Left ventricle myocardium inferior (tissue), 1 donor: ENCODE measurements at places on chromosomes 2 and 18.

- DNase-seq, result no peak
Observed at GRCh38 chr2:234100686-234101085, 50.2 kb downstream of the SPP2 start.

DNA sequence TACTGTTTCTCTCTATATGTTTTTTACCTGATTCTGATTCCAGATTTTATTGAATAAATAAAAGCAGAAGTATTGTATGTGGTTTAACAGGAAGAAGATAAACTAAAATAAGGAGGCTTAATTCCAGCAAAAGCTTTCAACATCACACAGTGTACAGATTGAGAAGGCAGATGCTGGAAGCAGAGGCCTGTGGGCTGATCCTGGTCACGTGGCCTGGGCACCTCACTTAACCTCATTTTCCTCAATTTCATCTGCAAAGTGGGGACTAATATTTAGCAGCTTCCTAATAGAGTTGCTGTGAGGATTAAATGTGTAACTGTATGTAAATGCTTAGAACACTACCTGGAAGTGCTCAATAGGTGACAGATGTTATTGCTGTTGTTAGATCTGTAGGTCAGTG, 58.0 kb downstream of the CDCA7 start:
- no peak for DNase-seq

GRCh38 chr2:231394211-231395141, 1.0 kb upstream of the B3GNT7 start:
- DNase-seq, result no peak

GRCh38 chr2:80190166-80190565, 114.4 kb downstream of the LRRTM1 start:
- DNase-seq, result no peak

DNA sequence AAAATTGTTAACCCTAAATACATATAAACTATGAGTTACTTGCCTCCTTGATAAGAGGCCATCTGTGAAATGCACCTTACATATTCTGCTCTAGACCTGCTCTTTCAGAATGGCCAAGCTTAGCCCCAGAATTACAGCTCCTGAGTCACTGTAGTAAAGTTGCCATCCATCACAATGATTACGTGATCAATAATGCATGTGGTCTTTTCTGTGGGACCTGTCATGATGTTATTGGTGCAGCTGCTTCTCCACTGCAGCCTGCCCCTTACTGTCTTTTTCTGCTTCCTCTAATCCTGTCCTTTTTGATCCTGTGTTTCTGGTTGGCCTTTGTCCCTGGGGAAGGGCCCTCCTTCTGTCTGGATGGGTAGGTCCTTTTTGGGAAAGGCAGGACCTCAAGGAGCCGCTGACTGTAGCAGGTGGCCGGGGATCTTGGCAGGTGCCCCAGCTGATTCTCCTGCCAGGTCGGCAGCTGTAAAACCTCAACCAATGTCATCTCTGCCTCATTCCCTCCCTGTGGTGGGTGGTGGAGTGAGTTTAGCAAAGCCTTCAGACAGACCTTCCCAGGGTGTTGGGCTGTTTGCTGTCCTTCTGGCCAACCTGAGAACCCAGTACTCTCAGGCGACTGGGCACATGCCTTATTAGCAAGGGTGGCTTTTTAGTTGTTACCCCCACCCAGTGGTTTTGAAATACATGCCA, 126.2 kb upstream of the EML6 start:
- peak; percentile 77 for DNase-seq

DNA sequence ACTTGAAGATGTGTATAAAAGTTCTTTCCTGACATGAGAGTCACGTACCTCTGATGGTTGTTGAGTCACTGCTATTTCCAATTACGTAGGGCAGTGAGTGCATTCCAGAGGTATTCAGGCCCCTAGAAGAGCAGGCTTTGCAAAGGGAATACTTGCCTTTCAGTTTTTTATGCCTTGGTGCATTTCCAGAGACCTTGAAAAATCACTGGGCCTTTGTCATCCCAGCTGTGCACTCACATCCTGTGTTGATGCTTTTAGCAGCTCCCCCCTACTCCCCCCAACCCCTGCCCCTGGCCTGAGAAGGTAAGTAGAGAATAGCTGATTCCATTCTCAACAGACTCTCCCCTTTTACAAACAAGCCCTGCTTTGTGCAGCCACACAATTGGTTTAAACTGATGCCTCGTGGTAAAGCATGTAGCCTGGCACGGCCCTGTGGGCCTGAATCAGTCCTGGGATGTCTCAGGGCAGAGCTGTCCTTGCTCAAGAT, 174.2 kb downstream of the PRPF40A start:
- no peak for DNase-seq

DNA sequence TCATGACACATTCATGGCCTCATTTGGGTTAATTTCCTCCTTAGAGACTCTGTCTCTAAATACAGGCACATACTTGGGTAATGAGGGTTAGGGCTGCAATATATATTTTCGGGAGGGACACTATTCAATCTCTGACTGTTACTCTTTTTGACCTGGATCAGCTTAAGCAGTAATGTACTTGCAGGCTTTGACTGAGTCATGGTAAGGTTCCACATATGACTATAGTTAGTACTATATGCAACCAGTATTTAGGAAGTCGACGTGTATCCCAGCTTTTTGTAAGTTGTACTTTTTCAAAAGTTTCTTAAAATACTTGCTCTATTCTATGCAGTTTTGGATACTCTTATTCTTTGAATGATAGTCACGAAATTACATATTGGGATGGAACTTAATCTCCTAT, 37.2 kb upstream of the CDH19 start:
- DNase-seq, result no peak

GRCh38 chr2:141805302-141805701, 325.5 kb downstream of the LRP1B start:
- no peak for DNase-seq

- no peak for DNase-seq
Observed at GRCh38 chr2:120294008-120294340, 41.3 kb downstream of the RALB start.

DNA sequence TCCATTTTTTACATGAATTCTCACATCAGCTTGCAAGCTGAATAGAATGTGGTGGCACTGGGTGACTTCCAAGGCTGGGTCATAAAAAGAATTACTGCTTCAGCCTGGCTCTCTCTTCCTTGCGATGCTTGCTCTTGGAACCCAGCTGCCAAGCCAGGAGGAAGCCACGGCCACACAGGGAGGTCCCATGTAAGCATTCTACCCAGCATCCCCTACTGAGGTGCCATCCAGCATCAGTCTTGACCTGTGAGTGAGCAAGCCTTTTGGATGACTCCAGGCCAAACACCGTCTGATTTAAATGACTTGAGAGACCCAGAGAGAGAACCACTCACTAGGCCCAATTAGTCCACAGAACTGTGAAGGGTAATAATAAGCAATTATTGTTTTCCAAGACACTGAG, 750.3 kb upstream of the RAB6C start:
- no peak for DNase-seq

- DNase-seq, result no peak
Observed at GRCh38 chr2:24707143-24707542, 86.0 kb downstream of the PTRHD1 start.

DNA sequence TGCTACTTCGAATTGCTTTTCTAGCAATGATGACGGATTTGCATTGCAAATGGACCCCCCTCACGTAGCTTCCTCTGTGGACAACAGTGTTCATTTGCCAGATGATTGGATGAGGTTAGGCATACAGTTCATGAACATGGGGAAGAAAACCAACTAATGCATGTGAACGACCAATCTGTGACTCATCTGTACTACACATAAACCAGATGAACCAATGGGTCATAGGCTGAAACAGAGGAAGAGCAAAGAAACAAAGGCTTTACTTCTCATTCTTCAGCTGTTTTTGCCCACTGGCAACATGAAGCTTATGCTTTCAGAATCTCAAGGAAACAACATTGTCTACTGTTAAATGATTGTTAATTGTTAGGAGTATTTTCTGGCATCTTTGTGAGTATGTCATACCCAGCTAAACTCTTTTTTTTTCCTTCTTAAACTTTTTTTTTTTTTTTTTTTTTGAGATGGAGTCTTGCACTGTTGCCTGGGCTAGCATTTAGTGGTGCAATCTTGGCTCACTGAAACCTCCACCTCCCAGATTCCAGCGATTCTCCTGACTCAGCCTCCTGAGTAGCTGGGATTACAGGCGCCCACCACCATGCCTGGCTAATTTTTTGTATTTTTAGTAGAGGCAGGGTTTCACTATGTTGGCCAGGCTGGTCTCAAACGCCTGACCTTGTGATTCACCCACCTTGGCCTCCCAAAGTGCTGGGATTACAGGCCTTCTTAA, 35.5 kb downstream of the EFEMP1 start:
- no peak for DNase-seq

DNA sequence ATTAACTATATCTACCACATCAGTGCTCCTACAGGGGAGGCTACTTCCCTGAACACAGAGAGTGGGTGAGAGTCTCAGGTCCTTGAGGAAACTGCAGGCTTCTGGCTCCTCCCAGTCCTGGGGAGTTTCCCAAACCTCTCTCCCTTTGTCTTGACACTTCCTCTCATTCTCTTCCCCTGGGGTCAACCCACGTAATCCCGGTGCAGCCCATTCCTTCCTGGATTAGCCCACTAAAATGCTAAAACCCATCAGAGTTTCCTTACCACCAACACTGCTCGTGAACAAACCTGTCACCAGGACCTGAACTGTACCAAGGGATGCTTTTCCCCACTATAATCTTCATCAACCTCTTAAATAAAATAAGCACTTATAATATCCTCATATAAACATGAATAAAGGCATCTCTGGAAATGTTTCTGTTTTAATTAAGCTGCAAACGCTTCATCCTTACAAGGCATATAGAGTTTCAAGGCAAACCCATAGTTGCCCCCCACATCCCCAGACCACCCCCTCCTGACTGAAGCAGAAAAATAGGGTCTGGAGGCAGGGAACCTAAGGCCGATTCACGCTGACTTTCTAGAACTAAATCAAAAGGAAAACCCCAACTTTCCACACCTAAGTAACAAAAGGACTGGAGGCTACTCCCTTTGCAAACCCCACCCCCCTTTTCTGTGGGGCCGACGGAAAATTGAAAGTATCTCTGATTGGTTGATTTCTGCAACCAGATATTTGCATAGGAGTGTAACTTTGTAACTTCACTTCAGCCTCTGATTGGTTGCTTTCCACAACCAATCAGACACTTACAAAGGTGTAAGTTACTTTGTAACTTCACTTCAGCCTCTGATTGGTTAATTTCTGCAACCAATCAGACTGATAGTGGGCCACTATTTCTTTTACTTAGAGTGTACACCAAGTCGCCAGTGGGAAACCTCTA, 19.0 kb downstream of the TMSB10 start:
- DNase-seq, result no peak

GRCh38 chr2:222485367-222486211, 61.2 kb downstream of the SGPP2 start:
- peak; percentile 16 for DNase-seq

DNA sequence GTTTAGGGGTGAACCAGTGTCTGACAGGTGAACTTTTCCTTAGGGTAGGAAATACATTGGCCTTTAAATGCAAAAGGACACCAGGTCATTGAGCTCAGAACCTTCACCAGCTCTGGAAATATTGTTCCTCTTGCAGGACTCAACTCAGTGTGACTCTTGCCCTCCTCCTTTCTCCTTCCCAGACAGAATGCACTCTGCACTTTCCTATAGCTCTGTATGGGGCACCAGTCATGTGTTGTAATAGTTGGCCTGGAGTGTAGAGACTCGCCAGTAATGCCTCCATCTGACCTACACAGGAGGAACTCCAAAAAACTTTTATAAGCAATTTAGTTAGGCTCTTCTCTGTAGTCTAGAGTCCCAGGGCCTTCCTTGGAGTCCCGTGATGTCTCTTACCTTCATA, 248.5 kb upstream of the EPAS1 start:
- no peak for DNase-seq

GRCh38 chr2:105324732-105325131, 4.8 kb downstream of the TGFBRAP1 start:
- DNase-seq, result no peak

DNA sequence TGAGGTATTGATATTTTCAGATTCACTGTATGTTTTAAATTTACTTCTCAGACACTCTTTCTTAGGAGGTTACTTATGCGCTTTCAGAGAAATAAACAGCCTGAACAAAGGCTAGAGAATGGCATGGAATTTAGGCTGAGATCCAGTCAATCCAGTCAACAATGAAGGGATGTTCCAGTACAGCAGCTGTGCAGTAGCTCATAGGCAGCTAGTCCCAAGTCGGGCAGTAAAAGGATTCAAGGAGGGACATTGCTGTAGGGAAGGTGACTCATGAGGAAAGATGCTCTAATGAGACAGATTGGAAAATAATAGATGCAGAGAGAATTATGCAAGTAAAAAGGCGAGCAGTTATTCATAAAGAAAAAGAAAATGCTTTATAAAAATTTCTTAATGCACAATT, 397.9 kb upstream of the RGPD4 start:
- no peak for DNase-seq

DNA sequence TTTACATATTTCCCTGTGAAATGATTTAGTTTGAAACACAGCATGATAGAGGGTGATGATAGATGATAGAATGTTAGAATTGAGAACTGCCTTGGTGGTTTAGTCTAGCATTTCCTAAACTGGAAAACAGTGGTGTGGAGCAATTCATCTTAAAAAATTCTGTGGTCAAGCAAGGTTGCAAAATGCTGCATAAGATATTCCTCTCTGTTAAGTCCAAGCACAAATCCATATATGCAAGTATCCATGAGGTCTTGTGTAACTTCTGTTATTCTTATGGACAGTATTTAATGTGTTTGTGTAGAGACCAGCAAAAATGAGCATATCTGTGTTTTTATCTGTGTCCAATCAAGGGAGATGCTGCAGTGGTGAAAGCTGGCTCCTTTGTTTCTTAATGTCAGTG, 30.0 kb downstream of the CPS1 start:
- DNase-seq, result no peak

GRCh38 chr18:34993289-34993688, 47.9 kb upstream of the MAPRE2 start:
- DNase-seq, result no peak

GRCh38 chr2:233990261-233990798, 60.2 kb upstream of the SPP2 start:
- no peak for DNase-seq

- DNase-seq, result no peak
Observed at GRCh38 chr2:192783643-192784042, 588.9 kb upstream of the TMEFF2 start.

- DNase-seq, result no peak
Observed at GRCh38 chr18:62637807-62638687, 77.3 kb upstream of the PHLPP1 start.

DNA sequence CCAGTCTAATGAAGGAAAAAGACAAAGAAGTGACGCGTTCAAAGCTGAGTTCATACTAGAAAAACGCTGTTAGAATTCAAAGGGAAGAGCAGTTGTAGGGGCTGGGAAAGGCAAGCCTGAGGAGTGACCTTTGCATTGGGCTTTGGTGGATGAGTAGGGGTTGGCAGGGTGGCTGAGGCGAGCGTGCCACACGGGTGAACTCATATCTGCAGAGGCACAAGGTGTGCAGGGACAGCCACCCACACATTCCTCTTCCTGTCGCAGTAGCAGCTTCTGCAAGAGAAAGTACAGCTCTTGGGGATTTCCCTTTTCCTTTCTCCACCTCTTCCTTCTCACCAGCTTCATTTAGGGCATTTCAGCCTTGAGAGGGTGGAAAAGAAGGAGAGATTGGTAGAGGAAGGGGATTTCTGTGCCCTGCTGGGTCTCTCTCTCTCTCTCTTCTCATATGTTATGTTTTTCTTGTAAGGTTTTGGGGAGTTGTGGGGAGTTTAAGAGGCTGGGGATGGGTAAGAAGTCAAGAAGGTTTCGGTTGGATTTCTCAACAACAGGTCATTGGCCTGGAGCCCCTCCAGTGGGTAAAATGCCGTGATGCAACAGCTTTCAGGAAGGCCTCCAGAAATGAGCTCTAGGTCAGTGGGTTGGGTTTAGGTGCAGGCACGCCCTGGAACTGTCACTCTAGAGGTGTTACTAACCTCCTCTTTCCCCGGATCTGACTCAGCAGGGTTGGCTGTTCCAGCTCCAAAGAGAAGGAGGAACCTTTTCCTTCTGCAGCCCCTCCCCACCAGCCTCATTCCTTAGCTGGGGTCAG, 40.1 kb downstream of the ODC1 start:
- no peak for DNase-seq
